ENCODE measurements at places on chromosomes 7 and 10. TPM values are rescaled to one million over a fixed set of nuclear protein-coding genes. Genes with fewer than 3 reads are reported as not detected.

Gene CC2D2B
- total RNA-seq = 0.94 TPM

Gene WDR86
- 5.4 TPM for total RNA-seq

Gene HOGA1
- total RNA-seq = 3.6 TPM

Gene VSTM4
- total RNA-seq = 13.9 TPM

Gene OR6V1
- not detected for total RNA-seq

DNA sequence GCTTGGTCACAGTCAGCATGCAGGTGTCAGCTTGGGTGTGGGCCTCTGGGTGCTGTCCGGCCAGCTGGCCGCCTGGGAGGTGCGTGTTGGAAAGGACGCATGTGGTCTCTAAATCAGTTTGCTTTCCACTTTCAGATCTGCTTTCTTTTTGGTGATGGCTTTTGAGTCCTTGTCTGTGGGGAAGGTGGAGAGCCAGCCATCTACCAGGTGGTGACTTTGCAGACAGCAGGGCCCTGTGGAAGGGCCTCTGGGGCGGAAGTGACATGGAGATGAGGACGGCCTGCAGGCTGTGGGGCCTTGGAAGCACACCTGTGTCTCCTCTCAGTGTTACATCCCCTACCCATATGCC lies 59.4 kb downstream of the WDR37 start:
- no peak for DNase-seq

DNA sequence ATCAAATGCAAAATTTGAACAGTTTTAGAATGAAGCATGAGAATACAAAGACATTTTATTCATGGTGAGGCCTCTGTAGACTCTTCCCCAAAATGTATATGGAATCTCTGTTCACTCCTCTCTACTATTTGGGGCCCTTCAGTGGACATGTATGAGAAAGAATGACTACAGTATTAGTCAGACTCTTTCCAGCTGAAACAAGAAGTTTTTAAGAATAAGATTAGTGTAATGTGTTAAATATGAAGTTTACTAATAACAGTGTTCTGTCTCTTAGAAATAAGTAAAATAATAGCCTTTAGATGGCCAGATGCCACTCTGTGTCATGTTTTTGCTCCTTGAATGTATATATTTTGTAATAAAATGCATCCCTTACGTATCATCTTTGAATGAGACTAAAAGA lies 585.6 kb downstream of the SUGCT start:
- DNase-seq = no peak

GRCh38 chr10:43862756-43863155 lies 214.1 kb upstream of the ZNF32 start:
- no peak for DNase-seq

GRCh38 chr7:17584822-17585221 lies 286.4 kb downstream of the AHR start:
- DNase-seq = no peak

DNA sequence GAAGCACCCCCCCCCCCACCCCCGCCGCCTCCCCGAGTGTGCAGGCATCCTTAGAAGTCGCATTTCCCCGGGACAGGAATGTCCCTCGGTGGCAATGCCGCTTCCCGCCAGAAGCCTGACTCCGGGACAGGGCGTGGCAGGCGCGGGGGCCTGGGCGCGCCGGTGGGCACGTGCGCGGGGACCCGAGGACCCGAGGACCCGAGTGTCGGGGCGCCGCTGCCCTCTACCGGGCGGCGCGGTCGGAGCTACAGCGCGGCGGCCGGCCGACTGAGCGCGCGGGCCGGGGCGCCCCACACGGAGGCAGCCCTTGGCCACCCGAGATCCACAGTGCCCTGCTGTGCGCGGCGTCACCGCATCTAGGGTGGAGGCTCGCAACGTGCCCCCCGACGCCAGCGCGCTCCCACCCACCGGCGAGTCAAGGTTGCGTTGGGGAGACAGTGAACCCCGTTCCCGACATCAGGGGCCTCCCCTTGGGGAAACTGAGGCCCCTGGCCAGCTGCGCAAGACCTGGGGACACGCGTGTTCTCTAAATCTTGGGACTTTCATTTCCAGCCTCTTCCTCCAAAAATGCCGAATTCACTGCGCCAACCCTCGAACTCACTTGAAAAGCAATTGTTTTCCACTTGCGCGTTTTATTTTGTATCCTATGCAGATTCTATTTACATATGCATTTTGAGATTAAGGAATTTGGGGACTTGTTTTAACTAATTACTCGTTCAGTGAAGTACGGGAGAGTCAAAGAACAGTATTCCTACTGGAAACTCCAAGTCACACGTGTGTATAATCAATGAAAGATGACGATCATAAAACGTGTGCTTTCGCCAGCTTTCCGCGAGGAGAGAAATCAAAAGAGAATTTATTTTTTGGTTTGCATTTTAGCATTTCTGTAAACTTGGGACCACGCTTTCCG lies 3.1 kb upstream of the CUX1 start:
- peak; percentile 80 for DNase-seq

DNA sequence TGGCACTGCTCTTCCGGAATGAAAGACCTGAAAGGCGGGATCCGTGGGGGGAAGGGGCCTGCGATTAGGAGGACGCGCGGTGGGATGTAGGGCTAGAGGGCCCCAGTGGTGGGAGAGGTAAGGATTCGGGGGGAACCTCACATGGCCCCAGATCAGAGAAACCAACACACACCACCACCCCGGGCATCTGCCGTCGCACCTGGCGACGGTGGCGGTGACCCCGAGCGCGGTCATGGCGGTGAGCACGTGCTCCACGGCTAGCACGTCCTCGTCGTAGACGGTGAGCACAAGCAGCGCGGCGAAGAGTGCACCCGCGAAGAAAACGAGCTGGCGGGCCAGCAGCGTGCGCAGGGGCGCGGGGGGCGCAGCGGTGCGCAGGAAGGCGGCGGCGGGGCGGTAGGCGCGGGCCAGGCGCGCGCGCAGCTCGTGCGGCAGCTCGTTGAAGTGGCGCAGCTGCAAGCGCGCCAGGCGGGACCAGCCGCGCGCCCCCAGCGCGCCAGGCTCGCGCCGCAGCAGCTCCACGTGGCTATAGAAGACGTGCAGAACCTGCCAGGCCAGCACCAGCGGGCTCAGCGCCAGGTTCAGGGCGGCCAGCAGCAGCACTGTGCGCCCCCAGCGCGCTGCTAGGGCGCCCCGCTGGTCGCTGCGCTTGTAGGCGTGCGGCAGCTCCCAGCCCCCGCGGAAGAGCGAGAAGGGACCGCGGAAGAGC lies 5.7 kb downstream of the ATG9B start:
- no peak for DNase-seq

- DNase-seq = no peak
These were observed 48.4 kb upstream of the CUL1 start for GRCh38 chr7:148650232-148650858.

GRCh38 chr7:157668221-157668883 lies 331.5 kb downstream of the DNAJB6 start:
- no peak for DNase-seq

DNA sequence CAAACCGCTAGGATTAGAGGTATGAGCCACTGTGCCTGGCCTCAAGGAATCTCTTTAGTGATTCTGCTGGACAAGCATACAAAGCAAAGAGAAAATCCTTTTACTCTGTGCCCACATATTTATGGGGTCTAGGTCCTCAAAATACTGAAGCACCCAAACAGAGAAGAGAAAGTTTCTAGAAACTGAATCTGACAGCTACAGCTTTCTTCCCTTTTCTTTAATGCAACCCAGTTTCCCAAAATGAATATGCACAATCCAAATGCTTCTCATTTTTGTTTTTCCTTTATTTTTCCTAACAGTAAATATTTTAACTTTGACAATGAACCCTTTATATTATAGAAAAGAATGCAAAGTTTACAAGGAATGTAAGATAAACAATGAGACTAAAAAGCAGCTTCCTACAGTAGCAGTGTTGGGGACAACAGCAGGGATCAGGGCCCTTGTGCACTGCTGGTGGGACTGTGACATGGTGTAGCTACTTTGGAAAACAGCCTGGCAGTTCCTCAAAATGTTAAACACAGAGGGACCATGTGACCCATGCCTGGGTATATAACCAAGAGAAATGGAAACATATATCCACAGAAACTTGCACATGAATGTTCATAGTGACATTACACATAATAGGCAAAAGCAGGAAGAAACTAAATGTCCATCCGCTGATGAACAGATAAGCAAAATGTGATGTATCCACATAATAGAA lies 325.2 kb downstream of the PRPF18 start:
- DNase-seq = no peak

Data from upper lobe of left lung (tissue), 6 donors.